ENCODE measurements at places on chromosomes 4 and X. TPM values are rescaled to one million over a fixed set of nuclear protein-coding genes. Genes with fewer than 3 reads are reported as not detected.

Gene GNL3L
- 27.1 TPM for polyA plus RNA-seq

Gene GUCY1B1
- not detected for polyA plus RNA-seq

Gene SOX3
- not detected for polyA plus RNA-seq

Gene LARP7
- polyA plus RNA-seq = 27.7 TPM

Gene HERC5
- polyA plus RNA-seq = 24.6 TPM

Gene SPANXB1
- not detected for polyA plus RNA-seq

Gene AADAT
- polyA plus RNA-seq = not detected

Gene TLL1
- not detected for polyA plus RNA-seq

Gene APLN
- polyA plus RNA-seq = not detected

Gene TEX13D
- polyA plus RNA-seq = not detected

Gene ATP1B4
- polyA plus RNA-seq = not detected

Gene RGN
- polyA plus RNA-seq = not detected

Gene BMX
- polyA plus RNA-seq = not detected

Gene VCX2
- polyA plus RNA-seq = not detected

Gene ARX
- polyA plus RNA-seq = not detected

Gene CLDN2
- polyA plus RNA-seq = not detected

Gene NAP1L2
- polyA plus RNA-seq = 1.4 TPM

Gene F9
- polyA plus RNA-seq = not detected

Gene C4orf33
- 13.0 TPM for polyA plus RNA-seq

Gene ADAM29
- not detected for polyA plus RNA-seq

Gene PCYT1B
- polyA plus RNA-seq = 0.14 TPM

Gene TRPC5OS
- not detected for polyA plus RNA-seq

Gene ARHGAP4
- 89.9 TPM for polyA plus RNA-seq

Gene CT45A5
- not detected for polyA plus RNA-seq

Gene RPA4
- not detected for polyA plus RNA-seq

Gene AVPR2
- not detected for polyA plus RNA-seq

Gene ZNF630
- 2.1 TPM for polyA plus RNA-seq

Gene LDB2
- polyA plus RNA-seq = not detected

Gene PABPC5
- polyA plus RNA-seq = not detected

Gene COL25A1
- polyA plus RNA-seq = not detected

Gene USP11
- polyA plus RNA-seq = 46.0 TPM

Gene WAS
- polyA plus RNA-seq = 21.8 TPM

Gene MAMLD1
- 0.45 TPM for polyA plus RNA-seq

Gene NIPAL1
- 0.72 TPM for polyA plus RNA-seq

Gene ANAPC4
- 24.6 TPM for polyA plus RNA-seq

Gene GRIA3
- polyA plus RNA-seq = not detected

Gene DDX53
- not detected for polyA plus RNA-seq

Gene DCAF12L1
- not detected for polyA plus RNA-seq

Gene CXCL5
- polyA plus RNA-seq = not detected

Gene PRR32
- polyA plus RNA-seq = not detected

Gene NWD2
- not detected for polyA plus RNA-seq

Gene NR0B1
- not detected for polyA plus RNA-seq

Gene PRSS12
- polyA plus RNA-seq = not detected

Gene RTL3
- not detected for polyA plus RNA-seq

Gene MRPL1
- 36.8 TPM for polyA plus RNA-seq

Gene MAGEC2
- not detected for polyA plus RNA-seq

Gene NXF2B
- not detected for polyA plus RNA-seq

Gene C1QTNF7
- not detected for polyA plus RNA-seq

Gene P2RY4
- not detected for polyA plus RNA-seq

Gene PAGE5
- polyA plus RNA-seq = not detected

Measured in CD4-positive, CD25-positive, alpha-beta regulatory T cell (primary cell).